ENCODE measurements at places on chromosomes 16 and 17.

- peak; percentile 33 for DNase-seq
These were observed 6.6 kb upstream of the NR1D1 start for GRCh38 chr17:40106760-40107521.

- no peak for DNase-seq
These were observed 3.4 kb upstream of the EVPLL start for GRCh38 chr17:18374216-18374615.

GRCh38 chr16:57527610-57528360 lies 8.6 kb downstream of the CCDC102A start:
- no peak for DNase-seq

- DNase-seq: peak; percentile 49
These were observed 11.8 kb downstream of the RFFL start for GRCh38 chr17:35051579-35052240.

DNA sequence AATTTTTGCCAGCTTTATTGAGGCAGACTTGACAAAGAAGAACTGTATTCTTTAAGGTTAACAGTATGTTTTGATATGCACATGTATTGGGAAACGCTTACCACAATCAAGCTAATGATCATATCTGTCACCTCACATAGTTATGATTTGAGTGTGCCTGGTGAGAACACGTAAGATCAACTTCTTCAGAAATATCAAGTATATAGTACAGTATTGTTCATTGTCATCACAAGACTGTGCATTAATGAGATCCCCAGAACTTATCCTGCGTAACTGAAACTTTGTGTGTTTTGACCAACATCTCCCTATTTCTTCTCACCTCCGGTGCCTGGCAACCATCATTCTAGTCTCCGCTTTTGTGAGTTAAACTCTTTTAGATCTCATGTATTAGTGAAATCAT lies 756.4 kb upstream of the EEF2KMT start:
- no peak for DNase-seq

GRCh38 chr17:33944412-33944811 lies 310.7 kb upstream of the CCL2 start:
- DNase-seq: no peak

- DNase-seq: no peak
These were observed 47.3 kb upstream of the DNAH17 start for GRCh38 chr17:78624324-78625151.
